ENCODE measurements at places on chromosomes 2 and 18.

- no peak for DNase-seq
These were observed 405.1 kb downstream of the NBAS start for GRCh38 chr2:15155959-15156574.

- no peak for DNase-seq
These were observed 41.5 kb downstream of the TSHZ1 start for GRCh38 chr18:75252136-75252535.

- no peak for DNase-seq
These were observed 269.6 kb upstream of the SIX3 start for GRCh38 chr2:44671916-44672315.

GRCh38 chr18:29849144-29849543 is 1193.4 kb downstream of the DSC3 start:
- no peak for DNase-seq

DNA sequence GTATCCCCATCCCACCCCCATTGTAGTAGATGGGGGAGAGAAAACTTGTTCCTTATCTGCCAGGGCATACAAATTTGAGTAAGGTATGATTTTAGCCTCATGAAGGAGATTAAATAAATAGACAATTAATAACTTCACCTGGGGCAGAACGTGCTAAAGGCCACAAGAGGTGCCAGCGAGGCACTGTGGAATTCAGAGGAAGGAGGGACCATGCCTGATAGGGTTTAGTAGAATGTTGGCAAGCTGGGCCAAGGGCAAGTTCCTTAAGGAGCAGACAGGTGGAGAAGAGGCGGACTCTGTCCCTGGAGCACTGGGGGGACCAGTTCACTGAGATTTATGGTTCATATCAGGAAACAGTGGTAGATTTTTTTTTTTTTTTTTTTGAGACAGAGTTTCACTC is 22.5 kb downstream of the STAMBP start:
- DNase-seq: no peak

- DNase-seq: no peak
These were observed 392.7 kb upstream of the ST6GAL2 start for GRCh38 chr2:107278672-107279071.

DNA sequence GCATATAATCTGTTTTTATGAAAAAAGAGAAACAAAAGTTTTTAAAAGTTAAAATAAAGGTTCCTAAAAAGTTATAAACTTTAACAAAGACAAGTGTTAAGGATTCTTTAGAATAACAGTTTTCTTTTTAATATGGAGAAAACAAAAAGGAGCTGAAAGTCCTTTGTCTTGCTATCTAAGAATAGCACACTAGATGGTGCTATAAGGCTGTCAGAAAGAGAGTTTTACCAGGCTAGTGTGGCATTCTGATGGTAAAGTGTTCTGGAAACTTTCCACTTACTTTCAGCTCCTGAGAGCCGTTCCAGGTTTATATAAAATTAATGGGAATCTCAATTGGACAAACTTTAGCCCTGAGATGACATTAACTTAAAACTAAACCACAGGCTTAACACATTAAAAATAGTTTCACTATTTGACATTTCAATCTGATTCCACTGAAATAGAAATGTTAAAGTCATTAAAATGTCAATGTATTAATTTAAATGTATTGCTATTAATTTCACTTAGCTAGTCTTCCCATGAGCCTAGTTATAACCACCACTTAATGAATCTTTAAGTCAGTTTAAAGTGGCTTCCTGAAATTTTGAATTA is 3.7 kb downstream of the FBXO48 start:
- DNase-seq: no peak

DNA sequence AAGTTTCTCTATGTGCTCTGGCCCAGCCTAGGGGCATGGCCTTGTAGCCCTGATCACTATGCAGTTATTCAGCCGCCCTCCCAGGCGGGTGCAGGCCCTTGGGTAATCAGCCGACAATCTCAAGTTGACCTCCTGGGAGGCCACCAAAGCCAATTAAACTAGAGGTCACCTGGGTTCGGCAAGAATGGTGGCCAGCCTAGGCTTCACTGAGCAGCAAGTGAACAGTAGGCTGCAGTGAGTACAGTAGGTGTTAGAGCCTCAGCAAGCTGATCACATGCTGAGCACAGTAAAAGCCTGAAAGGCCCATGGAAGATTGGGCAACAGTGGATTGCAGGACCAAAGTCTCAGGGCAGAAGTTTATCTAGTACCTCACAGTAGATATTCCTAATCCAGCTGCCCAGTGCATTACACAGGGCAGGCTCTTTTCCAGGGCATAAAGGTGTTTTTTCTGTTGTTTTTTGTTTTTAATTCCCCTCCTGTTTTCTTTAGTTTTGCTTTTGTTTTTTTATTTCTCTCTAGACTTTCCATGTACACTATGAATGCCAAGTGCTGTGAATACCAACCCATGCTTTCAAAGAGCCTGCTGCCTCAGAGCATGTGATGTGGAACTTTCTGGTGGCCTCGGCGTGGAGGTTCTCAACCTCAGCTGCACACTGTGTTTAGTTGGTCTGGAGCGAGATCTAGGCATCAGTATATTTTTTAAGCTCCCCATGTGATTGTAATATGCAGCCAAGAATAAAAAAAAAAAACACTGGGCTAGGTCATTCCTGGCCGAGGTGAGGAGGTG is 55.9 kb upstream of the ATL2 start:
- DNase-seq: no peak

DNA sequence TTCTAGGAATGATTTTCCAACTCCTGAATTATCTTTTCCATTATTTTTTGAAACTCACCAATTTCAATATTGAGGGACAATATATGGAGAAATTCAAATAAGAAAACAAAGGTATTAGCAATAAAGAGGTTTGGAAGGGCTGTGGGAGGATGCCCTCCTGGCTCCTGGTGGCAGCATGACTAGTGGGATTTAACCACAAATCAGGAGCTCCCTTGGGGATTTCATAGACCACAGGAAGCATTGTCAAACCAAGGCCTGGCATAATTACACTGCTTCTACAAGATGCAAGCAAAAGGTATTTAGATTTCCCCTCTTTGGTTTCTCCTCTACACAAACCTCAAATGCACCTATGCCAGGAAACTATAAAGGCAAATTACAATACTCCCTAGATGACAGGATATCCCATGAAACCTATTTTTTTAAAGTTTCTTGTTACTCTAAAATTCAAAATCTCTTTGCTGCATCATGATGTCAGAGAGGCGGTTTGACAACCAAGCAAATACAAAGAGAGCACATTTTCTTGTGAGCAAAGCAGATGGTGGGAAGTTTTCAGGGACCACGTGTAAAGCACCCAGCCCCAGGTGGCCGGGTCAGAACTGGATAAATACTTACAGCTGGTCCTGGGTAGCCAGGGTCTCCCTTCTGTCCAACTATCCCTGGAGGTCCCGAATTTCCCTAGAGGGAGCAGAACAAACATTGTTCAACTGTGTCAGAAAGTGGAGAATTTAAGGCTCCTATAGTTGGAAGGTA is 67.9 kb downstream of the COL6A3 start:
- DNase-seq: no peak

DNA sequence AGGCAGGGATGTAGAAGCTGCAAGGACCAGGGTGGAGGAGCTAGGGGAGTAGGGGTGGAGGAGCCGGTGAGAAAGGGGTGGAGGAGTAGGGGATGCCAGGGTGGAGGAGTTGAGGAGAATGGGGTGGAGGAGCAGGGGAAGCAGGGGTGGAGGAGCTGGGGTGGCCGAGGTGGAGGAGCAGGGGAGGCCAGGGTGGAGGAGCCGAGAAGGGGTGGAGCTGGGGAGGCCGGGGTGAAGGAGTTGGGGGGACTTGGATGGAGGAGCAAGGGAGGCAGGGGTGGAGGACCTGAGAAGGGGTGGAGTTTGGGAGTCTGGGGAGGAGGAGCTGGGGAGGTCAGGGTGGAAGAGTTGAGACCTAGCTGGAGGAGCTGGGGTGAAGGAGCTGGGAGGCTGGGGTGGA is 13.3 kb downstream of the SOX11 start:
- DNase-seq: no peak

DNA sequence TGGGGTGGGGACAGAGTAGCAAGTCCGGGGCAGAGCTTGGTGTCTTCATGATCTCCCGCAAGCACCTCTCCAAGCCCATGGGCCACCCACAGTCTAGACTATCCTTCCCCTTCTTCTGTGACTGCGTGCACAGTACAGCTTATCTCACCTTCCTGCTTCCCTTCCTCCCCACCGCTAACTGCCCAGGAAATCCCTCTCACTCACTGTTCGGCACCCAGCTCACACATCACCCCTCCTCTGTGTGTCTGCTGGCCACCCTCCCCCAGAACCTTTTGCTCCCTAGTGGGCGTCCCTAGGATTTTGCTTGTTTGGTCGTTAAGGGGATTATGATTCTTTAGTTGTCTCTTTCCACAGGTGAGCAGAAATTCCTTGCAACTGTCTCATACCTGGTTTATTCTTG is 31.5 kb upstream of the SMAD7 start:
- DNase-seq: no peak

GRCh38 chr2:216029416-216030129 is 16.2 kb upstream of the MREG start:
- DNase-seq: no peak

- no peak for DNase-seq
These were observed 274.2 kb downstream of the DYSF start for GRCh38 chr2:71727562-71727961.

DNA sequence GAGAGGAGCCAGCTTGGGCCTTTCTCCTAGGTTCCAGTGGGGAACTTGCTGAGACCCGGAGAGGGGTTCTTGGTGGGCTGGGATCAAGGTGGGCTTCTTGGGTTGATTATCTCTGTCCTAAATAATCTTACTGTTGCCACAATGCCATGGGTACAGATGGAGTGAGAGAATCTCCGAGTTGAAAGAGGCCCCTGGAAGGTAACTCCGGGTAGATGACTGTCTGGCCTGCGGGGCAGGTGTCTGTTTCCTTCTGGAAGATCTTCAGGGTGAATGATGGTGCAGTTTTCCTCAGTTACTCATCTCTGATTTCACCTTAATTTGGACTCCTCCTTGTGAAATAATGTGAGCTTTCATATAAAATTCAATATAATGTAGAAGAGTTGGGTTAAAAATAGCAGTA is 159.4 kb downstream of the ACTR3 start:
- DNase-seq: no peak

All from nucleus accumbens (tissue), 56 donors.